ENCODE measurements at places on chromosomes 1 and 21.
A peak's percentile ranks its signal among the peaks of the same experiment; 100 is the strongest.

DNA sequence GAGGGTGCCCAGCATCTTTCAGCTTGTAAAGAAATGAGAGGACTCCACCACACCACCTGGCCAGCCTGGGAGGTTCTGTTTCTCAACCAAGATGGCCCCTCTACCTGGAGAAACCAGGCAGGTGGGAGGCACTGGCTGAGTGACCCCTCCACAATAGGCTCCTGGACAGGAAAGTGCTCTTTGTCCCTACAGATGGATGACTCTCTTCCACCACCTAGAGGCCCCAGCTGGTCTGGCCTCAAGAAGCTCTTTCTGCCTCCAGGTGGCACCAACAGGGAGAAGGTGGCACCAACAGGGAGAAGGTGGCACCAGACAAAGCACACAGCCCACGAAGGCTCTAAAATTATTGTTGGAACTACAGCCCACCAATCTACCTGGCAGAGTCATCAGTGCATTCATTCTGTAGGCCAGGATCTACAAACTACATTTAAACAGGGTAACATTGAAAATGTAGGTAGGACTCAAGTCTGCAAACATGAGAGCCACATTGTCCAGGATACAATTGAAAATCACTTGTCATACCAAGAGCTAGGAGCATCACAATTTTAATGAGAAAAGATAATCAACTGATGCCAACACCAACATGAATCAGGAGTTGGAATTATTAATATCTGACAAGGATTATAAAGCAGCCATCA lies 14.4 kb downstream of the TMPRSS3 start:
- DNase-seq: peak; percentile 43

DNA sequence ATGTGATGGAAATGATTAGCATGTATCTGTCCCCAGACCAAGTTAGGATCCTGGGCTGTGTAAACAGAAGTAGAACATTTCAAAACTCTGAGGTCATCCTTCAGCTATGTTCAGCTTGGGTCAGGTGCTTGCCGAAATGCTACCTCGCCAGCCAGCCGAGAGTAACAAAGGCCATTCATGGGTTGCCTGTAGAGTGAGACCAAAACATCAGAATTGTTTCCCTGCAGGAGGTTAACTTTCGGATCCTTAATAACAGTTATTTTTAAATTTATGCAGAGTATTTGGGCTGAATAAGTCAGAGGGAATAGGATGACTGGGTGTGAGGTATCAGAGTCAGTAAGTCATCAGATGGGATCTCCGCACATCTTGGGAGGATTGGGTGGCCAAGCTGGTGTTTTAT lies 35.6 kb downstream of the SMYD2 start:
- DNase-seq: no peak

GRCh38 chr1:86207323-86207722 lies 50.8 kb upstream of the COL24A1 start:
- DNase-seq: no peak

- no peak for DNase-seq
These were observed 4.2 kb downstream of the PLA2G5 start for GRCh38 chr1:20074055-20074724.

DNA sequence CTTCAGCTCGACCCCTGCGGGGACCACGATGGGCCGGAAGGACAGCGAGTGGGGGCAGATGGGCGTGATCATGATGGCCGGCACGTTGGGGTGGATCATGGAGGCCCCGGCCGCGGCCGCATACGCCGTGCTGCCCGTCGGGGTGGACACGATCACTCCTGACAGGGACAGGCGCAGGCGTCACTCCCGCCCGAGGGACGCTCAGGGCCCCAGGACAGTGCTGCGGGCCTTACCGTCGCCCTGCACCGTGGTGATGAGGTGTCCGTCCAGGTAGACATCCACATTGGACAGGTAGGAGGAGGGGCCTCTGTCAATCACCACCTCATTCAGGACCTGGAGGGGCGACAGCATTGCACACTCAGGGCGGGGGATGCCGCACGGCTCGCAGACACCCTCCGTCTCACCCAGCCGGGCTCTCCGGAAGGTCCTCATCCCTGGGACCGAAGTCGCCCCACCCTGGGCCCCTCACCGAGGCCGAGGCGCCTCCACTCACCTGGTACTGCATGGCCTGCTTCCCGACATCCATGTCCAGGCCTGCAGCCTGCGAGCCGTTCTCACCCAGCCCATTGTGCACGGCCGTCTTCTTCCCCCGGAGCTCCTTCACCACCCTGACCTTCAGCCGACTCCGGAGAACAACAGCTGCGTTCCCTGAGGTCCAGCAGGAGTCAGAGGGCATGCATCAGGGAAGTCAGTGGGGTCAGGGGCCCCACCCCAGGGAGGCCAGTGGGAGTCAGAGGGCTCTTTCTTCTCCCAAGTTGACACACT lies 24.0 kb downstream of the NADK start:
- DNase-seq: no peak

DNA sequence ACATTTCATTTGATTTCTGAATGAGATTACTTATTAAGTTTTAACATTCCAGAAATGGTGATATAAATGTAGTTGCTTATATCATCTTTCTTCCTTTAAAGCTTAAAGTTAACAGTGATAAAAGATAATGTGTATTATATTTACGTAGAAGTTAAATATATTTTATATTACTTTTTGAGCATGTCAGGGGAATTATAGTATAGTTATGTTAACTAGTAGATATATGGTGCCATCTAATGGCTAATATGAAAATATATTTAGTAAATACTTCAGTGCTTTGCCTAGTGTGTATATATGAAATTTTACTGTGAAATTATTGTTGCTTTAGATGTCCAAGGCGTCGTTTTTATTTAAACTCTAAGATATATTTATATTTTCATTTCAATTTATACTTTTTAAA lies 51.5 kb downstream of the SYT14 start:
- no peak for DNase-seq

GRCh38 chr1:96934282-96934681 lies 212.7 kb downstream of the PTBP2 start:
- no peak for DNase-seq

DNA sequence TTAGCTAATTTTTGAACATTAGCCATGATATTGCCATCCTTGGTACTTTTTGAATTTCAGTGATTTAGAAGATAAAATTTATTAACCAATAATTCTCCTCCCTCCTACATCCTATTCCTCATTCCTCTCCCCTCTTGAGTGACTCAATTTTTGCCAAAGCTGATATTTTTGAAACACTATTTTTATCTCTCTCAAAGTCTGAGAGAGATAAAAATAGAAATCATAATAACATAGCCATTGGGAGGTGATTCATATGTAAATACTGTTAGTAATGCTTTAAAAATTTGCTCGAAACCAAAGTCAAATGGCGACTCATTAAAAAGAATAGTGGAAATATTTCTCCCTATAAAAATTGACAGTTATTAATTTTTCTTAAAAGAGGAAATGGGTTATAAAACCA lies 97.4 kb downstream of the PATJ start:
- DNase-seq: no peak

GRCh38 chr1:21106709-21107108 lies 70.0 kb downstream of the EIF4G3 start:
- no peak for DNase-seq

DNA sequence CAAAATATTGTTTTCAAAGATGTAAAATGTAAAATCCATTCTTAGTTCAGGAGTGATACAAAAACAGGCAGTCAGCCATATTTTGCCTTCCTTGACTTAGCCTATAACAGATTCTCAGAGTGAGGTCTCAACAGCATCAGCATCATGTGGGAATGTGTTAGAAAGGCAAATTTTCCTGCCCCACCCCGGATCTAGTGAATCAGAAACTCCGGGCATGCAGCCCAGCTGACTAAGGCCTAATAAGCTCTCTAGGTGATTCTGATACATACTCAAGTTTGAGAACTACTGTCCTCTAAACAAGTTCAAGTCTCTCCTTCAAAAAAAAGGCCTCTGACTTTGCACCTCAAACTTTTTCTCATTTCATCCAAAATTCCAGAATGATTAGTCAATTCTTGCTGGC lies 46.9 kb upstream of the PRRC2C start:
- DNase-seq: no peak

All from stimulated activated CD4-positive, alpha-beta T cell treated with anti-CD3 and anti-CD28 coated beads, Interleukin-15, amount 100 ng/mL, for 24 hours (primary cell).